Daoy (cell line): ENCODE measurements at places on chromosomes 7 and 10.

GRCh38 chr7:42907316-42907715 lies 4.6 kb downstream of the C7orf25 start:
- DNase-seq, result no peak

DNA sequence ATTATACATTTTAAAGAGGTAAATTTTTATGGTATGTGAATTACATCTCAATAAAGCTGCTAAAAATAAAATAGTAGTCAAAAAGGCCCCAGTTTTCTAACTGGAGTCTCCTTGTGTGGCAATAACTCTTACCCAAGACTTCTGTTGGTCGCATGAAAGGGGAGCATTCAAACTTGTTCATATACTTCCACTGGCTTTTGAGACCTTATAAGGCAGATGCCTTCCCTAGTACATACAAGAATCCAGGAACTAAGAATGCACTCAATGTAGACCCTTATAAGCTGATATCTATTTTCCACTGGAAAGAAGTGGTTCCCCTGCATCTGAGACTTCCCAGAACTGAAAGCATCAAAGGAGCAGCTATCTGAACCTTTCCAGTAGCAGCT lies 13.0 kb downstream of the BCAP29 start:
- DNase-seq, result no peak

DNA sequence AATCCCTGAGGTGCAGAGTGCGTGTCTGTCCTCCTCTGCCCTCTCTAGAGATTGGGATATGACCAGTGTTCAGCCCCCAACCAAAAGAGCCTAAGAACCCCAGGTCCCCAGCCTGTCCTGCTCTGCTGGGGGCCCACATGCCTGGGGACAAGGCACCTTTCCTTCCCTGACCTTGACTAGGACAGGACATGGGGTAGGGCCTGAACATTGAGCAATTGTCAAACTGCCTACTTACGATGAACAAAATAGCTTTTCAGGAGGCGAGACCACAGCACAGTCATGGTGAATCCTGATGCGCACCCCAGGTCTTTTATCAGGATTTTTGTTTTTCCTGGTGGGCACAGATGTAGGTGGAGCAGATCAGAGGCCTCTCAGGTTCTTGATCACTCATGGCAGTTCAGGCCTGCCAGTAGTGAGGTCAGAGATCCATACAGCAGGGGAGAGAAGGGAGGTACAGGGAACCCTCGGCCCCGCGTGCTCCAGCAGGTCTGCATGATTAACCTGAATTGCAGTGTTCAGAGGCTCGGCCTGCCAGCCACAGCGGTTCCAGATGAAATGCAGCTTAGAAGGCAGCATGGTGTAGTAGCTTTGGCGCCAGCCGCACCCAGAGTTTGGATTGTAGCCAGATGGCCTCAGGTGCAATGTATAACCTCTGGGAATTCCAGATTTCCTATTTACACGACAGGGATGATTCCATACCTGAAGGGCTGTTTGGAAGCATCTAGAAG lies 191.3 kb downstream of the CUX1 start:
- no peak for DNase-seq

GRCh38 chr7:24697416-24697815 lies 59.8 kb downstream of the GSDME start:
- DNase-seq, result no peak
